Neural progenitor cell (in vitro differentiated cells): ENCODE measurements at places on chromosomes 2 and 18.

DNA sequence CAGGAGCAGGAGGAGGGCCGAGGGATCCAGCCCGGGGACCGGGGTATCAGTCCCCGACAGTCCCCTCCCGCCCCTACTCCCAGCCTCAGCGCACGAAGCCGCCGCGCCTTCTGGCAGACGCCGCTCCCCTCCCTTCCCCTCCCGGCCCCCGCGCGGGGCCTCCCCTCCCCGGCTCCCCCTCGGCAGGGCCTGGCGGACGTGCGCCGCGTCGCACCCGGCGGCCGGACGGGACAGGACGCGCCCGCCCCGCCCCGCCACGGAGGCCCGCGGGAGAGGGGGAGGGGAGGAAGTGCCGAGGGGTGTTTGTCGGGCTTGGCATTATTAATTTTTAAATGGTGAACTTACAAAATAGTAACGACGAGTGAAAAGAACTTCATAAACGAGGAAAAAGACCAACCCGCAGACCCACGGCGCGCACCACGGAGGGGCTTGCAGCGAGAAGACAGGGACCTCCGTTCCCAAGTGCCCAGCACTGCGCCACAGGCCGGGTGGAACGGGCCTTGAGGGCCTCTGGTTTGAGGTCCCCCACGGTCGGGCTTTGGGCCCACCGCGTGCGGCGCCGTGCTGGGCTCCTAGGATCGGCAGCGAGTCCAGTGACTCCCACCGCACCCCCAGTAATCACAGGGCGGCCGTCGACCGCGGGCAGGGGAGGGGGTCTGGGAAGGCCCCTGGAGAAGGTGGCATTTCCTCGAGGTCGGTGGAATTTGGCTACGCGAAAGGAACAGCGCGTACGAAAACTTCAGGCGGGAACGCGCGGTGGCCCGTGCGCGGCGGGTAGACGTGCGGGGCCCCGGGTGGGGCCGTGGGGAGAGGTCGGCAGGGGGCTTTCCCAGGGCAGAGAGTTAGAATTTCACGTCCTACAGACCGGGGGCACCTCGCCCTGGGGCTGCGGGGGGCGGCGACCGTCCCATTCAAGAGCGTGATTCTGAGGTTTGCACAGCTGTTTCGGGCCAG is 954 bp upstream of the CTDSP1 start:
- DNase-seq, result peak; percentile 82

DNA sequence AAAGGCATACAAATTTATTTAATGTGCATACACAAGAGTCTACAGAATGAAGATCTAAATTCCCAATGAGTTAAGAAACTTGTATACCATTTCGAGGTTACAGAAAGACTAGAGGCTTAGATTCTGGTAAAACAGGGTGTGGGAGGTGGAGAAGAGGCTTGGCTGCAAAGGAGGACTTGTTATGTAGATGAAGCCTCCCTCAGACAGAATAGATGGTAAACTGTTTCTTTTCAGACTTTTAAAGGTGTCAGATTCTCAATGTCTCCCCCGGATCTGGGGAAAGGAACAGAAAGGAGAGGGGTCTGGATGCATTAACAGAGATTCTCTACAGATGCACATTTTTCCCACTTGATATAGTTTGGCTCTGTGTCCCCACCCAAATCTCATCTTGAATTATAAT is 126.0 kb downstream of the ST6GAL2 start:
- no peak for DNase-seq

- DNase-seq, result no peak
Measured at GRCh38 chr2:105925390-105925789, 180.7 kb downstream of the NCK2 start.

DNA sequence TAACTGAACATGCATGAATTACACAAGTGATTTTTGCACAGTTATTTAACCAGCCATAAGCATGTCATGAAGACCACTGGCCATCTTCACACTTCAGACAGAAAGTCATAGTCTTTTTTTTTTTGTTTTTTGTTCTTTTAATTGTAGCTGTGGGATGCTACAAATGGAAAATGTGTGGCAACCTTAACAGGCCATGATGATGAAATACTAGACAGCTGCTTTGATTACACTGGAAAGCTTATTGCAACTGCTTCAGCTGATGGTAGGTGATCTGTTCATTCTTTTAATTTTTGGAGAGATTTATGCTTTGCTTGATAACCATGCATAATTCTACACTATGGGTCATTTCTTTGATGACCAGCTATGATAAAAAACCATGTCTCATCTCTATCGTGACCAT is 35.6 kb downstream of the DAW1 start:
- no peak for DNase-seq

DNA sequence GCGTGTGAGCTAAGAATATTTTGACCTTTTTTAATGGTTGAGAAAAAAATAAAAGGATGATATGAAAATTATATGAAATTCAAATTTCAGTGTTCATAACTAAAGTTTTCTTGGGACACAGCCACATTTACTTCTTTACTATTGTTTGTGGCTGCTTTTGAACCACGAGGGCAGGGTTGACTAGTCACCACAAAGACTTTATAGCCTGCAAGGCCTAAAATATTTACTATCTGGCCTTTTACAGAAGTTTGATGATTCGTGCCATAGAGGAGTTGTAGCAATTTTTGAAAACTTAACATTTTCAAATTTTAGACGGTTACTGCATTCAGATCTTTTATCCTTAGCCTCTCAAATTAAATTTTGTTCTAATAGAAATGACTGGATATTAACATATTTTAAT is 69.9 kb downstream of the LIMS1 start:
- no peak for DNase-seq

DNA sequence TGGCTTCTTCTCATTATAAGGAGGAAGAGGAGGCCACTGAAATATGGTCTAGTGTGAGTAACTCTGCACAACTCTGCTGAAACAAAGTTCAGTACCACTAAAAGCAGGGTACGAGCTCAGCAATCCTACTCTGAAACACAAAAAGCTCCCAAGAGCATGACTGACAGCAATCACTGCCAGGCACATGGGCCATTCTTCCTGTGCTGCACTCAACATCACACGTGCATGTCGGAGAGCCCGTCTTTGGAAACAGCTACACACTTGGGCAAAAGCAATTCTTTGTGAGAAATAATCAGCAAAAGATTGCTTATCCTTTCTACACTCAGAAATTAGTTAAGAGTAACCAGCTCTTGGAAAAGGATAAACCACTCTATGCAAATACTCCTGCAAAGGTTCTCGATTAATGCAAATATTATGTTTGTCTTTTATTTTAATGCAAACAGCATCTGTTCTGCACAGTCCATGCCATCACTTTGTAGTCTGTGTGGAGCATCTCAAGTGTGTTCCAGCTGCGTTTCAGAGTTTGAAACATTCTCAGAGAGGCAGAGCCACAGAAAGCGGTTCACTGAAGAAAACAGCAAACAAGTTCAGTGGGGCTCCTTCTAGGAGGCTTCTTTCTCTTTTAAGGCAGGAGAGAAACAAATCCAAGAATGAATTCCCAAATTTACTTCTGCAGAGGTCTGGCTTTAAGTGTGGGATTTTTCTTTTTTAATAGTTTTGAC is 145.0 kb downstream of the HDAC4 start:
- no peak for DNase-seq

GRCh38 chr2:124810132-124810531 is 785.0 kb downstream of the CNTNAP5 start:
- DNase-seq, result peak; percentile 77

DNA sequence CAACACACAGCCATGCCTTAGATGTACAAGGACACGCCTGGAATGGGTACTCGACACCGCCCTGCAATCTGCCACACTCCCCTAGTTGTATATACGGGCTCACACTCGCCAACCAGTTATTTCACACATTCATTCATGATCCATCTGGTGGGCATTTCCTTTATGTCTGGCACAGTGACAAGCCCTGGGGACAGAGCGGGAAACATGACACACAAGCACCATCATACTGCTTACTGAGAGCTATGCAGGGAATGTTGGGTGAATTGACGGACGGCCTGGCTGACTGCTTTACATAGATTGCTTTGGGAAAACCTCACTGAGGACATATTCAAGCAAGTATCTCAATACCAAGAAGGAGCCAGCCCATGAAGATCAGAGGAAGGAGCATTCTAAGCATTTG is 448.0 kb upstream of the SPRED2 start:
- no peak for DNase-seq

- DNase-seq, result no peak
Measured at GRCh38 chr2:48328159-48328809, 201.7 kb upstream of the STON1 start.

- no peak for DNase-seq
Measured at GRCh38 chr18:36446059-36446458, 148.5 kb downstream of the FHOD3 start.

GRCh38 chr2:10297959-10298531 is 4.7 kb upstream of the HPCAL1 start:
- no peak for DNase-seq
